Mucosa of descending colon (tissue), 3 donors: ENCODE measurements at places on chromosomes 3 and 15. TPM values are rescaled to one million over a fixed set of nuclear protein-coding genes. Genes with fewer than 3 reads are reported as not detected.

The CDCP1 gene
- 57.6 TPM for total RNA-seq

The ADAMTSL3 gene
- 2.2 TPM for total RNA-seq

The PLCH1 gene
- total RNA-seq, result 10.2 TPM

The MYRIP gene
- 11.2 TPM for total RNA-seq

The CCR9 gene
- total RNA-seq, result 0.12 TPM

The NMNAT3 gene
- total RNA-seq, result 10.7 TPM

The UROC1 gene
- not detected for total RNA-seq

The VGLL3 gene
- 30.5 TPM for total RNA-seq

The PLA2G4D gene
- 0.51 TPM for total RNA-seq

The CAND2 gene
- 1.3 TPM for total RNA-seq

The KIF23 gene
- 4.4 TPM for total RNA-seq

The LMAN1L gene
- 0.32 TPM for total RNA-seq

The GNAT1 gene
- total RNA-seq, result not detected

The CPLX3 gene
- 0.19 TPM for total RNA-seq

The MKRN2 gene
- total RNA-seq, result 19.5 TPM

The RBM15B gene
- 35.0 TPM for total RNA-seq

The CD200R1 gene
- total RNA-seq, result 0.52 TPM

The SLC2A2 gene
- not detected for total RNA-seq

The SNURF gene
- total RNA-seq, result 0.55 TPM

The MESP1 gene
- total RNA-seq, result 10.2 TPM

The TF gene
- 4.6 TPM for total RNA-seq

The UPK1B gene
- total RNA-seq, result not detected

The IL17RD gene
- 1.2 TPM for total RNA-seq

The KNL1 gene
- 3.1 TPM for total RNA-seq
